NCI-H1930 (cell line): ENCODE measurements at places on chromosomes 2 and 18.
A peak's percentile ranks its signal among the peaks of the same experiment; 100 is the strongest.

DNA sequence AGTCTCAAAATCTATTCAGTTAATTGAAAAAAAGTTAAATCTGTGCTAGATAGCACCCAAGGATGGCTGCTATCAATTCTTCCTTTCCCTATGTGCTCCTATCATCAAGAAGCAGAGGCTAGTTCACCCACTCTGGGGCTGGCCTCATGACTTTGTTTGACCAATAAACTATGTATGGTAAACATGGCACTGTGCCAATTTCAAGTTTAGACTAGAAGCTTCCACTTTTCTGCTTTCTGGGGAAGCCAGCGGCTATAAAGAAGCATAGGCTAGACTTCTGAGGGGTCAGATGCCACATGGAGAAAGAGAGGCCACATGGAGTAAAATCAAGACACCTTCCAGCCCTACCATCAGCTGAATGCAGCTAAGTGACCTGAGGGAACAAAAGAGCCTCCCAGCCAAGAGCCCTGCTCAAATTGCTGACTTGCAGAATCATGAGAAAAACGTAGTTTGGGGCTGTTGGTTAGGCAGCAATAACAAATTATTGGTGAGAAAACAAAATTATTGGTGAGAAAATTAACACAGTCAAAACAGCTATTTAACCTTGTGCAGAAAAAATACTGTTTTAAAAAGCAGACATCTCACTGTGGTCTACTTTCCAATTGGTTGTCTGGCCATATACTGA, 86.5 kb upstream of the SLC14A2 start:
- no peak for DNase-seq

DNA sequence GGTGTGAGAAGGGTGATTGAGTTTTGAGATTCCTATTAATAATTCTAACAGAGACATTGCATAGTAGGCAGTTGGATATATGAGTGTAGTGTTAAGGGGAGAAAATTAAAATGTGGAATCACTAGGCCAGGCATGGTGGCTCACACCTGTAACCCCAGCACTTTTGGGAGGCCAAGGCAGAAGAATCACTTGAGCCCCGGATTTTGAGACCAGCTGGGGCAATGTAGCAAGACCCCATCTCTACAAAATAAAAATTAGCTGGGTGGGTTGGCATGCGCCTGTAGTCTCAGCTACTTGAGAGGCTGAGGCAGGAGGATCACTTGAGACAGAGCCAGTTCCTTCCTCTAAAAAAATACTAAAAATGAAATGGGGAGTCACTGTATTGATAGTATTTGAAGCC, 150.6 kb downstream of the MCFD2 start:
- DNase-seq = no peak

GRCh38 chr2:15984368-15985255, 44.3 kb downstream of the MYCN start:
- DNase-seq = no peak

- no peak for DNase-seq
Measured at GRCh38 chr2:60445684-60446179, 107.7 kb downstream of the BCL11A start.

GRCh38 chr18:7117390-7118355, at the start of gene LAMA1:
Gene LAMA1, minus strand, starts transcription at chr18:7117797. Its CDS starts 77 bp downstream, at chr18:7117720.
- no peak for DNase-seq

DNA sequence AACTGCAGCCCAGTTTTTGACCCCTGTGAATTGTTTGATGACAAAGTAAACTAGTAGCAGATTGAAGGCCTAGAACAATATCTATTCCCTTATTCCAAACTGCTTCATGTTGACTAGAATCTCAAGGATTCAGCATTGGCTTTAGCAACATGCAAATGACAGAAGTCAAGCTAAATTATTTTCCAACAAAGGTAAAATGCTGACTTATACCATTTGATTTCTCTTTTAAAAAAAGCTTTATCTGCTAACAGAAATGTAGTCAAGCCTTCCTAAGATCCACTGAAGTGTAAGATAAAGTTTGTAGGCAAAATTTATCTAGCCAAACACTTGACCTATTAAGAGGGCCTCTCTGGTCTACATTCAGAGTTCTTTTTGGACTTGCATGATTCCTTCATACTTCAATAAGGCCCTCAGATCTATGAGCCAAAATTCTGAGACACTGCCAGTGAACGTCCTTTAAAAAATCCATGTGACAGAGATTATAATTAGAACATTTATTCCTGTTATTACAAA, 9.5 kb upstream of the CYBRD1 start:
- DNase-seq = no peak

DNA sequence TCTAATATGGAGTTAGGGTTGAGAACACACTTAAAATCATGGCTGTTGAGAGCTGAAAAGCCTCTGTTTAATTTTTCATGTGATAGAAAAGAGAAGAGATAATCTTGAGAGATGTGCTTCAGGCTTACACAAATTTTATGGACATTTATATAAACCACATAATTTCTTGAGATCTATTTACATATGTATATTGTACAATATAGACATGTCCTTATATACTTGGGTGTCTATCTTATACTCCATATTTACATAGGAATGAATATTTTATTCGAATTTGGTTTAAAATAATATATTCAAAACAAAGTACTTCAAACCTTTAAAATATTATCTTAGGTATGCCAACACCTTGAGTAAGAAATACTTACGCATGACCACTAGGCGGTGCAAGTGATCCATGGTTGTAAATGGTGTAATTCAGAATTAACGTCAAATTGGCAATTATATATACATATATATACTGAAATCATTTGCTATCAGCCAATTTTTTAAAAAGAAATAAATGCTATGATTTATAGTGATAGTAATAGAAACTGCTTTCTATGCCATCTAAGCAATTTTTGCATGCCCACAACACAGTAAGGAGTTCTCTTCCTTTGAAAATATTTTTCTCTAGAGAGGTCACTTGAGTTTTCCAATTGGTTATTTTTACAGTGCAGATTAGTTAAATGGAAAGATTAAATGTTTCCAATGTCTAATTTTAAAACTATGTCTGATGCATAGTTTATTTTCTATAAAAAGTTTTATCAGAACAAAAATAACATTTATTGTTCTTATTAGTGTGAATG, 37.6 kb upstream of the SPAG16 start:
- DNase-seq = peak; percentile 33

GRCh38 chr2:209323738-209324137, 100.1 kb upstream of the MAP2 start:
- no peak for DNase-seq

- no peak for DNase-seq
Measured at GRCh38 chr2:226190479-226191252, 609.0 kb downstream of the IRS1 start.

DNA sequence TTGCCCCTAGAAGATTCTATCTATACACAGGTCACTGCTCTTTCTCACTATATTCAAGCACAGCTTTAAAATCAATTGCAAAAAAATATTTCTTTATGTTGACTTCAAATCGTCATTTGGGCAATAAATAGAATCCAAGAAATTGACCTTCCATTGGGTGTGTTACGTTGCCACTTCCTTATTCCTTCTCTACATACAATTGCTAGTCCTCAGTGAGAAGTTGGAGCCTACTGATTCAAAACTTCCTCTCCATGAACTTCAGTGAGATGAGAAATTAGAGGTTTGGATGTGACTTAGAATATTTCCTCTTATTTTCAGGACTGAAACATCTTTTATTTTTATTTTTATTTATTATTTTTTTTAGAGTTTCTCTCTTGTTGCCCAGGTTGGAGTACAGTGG, 40.3 kb downstream of the PMAIP1 start:
- DNase-seq = no peak

DNA sequence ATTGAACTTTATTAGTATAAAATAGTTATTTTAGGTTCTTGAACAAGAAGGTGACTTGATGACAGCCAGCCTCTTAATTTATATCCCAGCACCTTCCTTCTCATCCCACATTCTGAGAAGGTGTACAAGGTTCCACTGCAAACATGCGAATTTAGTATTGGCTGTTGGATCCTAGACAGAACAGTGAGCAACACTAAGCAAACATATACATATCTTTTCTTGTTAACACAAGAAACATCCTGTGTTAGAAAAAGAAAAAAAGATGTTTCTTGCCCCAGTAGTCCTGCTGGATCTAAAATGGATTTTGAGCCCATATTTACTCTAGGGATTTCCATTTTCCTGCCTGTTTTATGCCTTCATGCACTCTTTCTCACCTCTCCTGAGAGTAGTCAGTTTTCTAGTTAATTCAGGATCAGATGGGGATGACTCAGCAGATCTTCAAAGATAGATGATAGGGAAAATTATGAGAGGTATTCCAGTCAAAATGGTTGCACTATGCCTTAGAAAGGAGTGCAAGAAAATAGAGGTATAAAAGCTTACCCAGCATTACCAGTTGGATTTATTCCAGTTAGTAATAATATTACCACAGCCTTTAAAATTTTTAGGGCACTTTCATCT, 336.5 kb downstream of the MEIS1 start:
- DNase-seq = no peak

DNA sequence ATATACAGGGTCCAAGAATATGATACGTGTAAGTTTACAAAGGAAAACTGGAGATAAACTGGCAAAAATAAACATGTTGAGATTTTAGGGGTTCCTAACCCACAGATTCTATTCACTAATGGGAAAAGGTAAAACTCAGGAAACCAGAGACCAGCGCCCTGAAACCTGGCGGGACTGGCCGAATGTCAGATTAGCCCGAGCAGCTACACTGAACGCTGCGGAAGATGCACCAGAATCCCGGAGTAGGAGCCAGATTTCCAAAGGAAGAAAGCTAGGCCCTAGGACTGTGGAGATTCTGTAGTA, 679 bp upstream of the WDR75 start:
- no peak for DNase-seq

DNA sequence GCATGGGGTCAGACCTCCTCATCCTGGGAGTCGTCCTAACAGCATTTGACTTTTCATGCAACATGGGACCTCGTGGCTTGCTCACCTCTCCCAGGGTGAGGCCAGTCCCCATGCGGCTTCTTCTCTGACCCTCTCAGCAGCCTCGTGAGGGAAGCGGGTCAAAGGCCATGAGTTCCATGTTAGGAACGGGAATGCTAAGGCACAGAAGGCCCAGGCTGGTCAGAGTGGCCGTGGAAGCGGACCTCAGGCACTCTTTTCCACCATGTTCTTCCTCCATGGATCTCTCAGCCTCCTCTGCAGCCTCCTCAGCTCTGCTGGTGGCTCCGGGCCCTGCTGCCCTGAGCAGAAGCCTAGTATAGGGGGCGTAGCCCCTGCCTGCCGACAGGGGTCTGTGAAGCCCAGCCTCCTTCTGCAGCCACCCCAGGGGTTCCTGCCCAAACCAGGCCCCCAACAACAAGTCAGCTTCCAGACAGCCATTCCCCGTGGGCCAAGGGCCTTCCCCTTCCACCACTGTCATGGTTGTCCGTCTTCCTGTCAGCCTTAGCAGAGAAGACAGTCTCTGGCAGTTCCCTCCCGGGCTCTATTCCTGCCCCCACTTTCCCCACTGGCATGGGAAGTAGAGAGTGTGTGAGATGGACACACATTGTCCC, 60.0 kb upstream of the OTOF start:
- DNase-seq = no peak

DNA sequence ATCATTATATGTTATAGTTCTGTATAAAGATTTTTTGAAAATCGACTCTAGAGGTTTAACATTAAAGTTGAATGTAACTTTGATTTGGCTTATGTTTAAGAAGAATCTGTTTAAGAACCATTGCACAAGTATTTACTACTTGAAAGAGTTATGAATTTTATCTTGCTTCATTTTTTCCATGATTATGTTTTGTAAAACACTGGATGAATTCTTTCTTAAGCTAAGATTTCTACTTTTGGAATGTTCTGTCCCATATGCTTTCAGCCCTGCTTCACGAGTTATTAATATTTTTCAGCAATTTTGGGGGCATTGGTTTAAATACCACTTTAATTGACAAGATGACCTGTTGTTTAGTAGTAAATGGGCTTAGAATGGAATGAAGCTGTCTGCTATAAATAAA, 56.7 kb upstream of the STON1 start:
- no peak for DNase-seq

DNA sequence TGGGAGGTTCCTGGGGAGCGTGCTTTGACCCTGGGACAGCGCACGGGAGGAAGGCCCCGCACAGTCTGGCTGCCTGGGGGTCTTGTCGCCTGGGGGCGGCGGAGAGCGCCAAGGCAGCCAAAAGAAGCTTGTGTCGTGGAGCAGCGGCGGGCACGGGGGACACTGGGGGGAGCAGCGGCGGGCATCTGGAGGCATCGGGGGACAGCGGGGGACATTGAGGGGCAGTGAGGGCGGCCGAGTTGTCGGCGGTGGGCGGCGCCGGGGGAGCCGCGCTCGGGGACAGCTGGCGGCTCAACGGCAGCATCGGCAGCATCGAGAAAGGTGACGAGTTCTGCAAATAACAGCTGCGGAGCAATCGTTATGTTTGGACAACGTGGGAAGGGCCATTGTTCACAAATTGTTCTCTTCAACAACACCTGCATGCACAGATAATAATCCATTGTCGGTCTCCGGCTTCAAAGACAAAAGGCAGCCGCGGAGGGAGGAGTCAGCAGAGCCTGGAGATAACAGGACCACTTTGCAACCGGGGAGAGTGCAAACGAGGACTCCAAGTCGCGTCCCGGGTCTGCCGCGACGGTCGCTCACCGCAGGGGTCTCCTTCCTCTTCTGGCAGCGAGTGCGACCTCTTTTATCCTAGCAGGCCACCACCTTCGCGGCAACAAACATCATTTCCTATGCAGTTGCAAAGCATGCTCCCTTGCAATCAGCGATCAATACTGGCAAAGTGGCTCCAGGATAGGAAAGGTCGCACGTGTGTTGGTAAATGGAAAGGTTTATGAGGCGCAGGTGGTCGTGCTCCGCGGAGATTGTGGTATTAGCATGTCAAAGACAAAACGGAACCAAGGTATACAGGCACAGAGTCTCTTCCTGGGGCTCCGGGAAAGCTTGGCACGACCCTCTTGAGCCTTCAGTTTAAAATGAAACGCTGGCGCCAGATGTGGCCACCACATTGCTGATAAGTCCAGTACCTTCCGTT, 132.3 kb upstream of the DLX2 start:
- DNase-seq = peak; percentile 91

DNA sequence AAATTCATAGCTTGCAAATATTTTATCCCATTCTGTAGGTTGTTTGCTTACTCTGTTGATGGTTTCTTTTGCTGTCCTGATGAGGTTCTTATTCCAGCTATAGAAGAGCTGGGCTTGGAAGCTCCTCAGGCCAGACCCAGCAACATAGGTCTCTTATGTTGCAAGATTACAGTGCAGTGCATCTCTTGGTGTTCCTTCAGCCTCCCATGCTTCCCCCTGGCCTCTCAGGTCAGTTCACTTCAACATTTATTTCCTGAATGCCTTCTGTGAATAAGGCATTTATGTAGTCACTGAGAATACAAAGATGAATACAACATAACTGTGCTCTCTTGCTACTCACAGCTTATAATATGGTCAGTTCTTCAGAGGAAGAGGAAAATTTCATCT, 179.0 kb upstream of the SLC39A10 start:
- DNase-seq = no peak
